AG09319 (cell line): ENCODE measurements at places on chromosomes 7 and 10.

- DNase-seq = no peak
These were observed 31.2 kb downstream of the EBF3 start for GRCh38 chr10:129932751-129933433.

- no peak for DNase-seq
These were observed 162.9 kb downstream of the CREB5 start for GRCh38 chr7:28575241-28575643.

DNA sequence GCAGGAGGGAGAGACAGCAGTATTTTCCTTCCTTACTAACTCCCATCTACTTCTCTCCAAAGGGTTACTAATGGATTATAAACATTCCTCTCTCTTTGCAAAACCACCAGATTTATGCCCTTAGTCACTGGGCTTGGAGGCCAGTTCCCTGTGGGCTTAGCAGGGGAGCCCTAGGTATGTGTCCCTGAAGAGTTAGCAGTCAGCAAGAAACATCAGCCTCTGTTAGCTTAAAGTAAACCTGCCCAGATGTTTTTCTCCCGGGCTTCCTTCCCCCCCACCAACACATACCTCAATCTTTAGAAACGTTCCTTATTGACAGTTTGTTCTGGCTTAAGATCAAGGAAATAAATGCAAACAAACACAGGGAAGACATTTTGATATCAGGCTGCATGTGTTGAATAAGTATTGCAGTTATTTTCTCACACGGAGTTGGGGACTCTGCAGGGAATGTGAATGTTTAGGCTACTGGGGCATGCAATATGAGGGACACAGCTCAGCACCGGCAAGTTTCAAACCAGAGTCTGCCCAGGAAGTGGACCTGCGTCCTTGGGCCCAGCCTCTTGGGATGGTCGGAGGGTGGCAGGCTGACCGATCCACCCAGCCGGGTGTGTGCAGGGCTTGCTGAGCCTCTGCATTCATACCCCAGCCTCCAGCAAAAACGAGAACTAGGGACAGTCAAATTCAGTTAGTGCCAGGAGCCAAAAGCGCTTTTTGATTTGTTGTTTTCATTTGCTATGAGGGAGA lies 252.0 kb upstream of the GRB10 start:
- no peak for DNase-seq

GRCh38 chr7:91165846-91166230 lies 98.4 kb upstream of the FZD1 start:
- no peak for DNase-seq

GRCh38 chr7:74009719-74010118 lies 18.3 kb upstream of the ELN start:
- no peak for DNase-seq

DNA sequence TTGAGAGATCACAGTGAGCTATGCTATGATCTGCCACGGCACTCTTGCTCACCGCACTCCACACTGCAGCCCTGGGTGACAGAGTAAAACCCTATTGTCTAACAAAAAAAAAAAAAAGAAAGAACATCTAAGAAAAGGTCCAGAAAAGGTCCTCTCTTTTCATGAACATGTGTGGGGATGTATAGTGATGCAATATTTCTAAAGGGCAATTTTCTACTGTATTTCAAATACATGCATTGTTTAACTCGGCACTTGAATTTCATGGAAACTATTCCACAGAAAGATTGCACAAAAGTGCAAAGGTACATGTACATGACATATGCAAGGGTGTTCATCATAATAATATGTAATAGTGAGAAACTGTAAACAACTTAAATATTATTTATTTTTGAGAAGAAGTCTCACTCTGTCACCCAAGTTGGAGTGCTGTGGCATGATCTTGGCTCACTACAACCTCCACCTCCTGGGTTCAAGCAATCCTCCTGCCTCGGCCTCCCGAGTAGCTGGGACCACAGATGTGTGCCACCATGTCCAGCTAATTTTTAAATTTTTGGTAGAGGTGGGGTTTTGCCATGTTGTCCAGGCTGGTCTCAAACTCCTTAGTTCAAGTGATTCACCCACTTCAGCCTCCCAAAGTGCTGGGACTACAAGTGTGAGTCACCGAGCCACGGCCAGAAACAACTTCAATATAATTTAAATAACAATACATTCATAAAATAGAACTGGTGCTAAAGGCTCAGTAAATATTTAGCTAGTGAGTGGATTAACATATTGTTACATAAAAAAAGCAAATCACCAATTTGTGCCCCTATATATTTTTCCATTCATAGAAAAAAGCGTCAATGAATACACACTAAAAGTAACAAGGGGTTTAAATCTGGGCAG lies 1.3 kb upstream of the PPRC1 start:
- DNase-seq = no peak

- DNase-seq = no peak
These were observed 757.2 kb upstream of the PHF14 start for GRCh38 chr7:10216462-10216861.

GRCh38 chr7:54546986-54547314 lies 4.8 kb downstream of the VSTM2A start:
- no peak for DNase-seq

- DNase-seq = no peak
These were observed 407.7 kb downstream of the SH2D4B start for GRCh38 chr10:80945264-80945880.
